ENCODE measurements at places on chromosomes 3 and 15. TPM values are rescaled to one million over a fixed set of nuclear protein-coding genes. Genes with fewer than 3 reads are reported as not detected.

DNA sequence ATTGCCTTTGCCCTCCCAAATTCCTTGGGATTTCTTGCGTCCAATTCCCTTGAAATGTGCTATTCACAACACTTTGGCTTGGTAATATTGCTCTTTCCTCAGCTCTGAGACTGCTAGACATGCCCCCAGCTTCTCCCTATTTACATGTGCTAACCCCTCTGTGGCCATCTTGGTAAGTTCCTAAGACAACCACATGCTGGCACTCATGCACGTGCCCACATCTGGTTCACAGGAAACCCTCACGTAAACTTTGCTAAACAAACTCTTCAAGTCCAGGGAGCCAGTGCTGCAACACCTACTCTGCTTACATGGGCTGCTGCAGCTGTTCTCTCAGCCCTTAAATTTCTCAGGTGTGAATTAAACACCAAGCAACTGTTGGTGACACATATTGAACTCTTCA lies 121.8 kb downstream of the ADAMTSL3 start:
- H3K27ac ChIP-seq: no peak overlapping the region
- DNase-seq: no peak
- no peaks in the 10 kb centered on the region for H3K36me3 ChIP-seq
- H3K27me3 ChIP-seq: peaks cover 1% of the 10 kb centered on the region
- no peak overlapping the region for H3K4me3 ChIP-seq

- H3K4me3 ChIP-seq: no peak overlapping the region
- no peaks in the 10 kb centered on the region for H3K4me1 ChIP-seq
- DNase-seq: no peak
Observed at GRCh38 chr15:64137226-64137833, 14.2 kb upstream of the SNX22 start.

GRCh38 chr3:32432711-32433530 lies 41.3 kb downstream of the CMTM7 start:
- H3K27me3 ChIP-seq: no peaks in the 10 kb centered on the region
- H3K36me3 ChIP-seq: no peaks in the 10 kb centered on the region
- no peak overlapping the region for H3K27ac ChIP-seq

DNA sequence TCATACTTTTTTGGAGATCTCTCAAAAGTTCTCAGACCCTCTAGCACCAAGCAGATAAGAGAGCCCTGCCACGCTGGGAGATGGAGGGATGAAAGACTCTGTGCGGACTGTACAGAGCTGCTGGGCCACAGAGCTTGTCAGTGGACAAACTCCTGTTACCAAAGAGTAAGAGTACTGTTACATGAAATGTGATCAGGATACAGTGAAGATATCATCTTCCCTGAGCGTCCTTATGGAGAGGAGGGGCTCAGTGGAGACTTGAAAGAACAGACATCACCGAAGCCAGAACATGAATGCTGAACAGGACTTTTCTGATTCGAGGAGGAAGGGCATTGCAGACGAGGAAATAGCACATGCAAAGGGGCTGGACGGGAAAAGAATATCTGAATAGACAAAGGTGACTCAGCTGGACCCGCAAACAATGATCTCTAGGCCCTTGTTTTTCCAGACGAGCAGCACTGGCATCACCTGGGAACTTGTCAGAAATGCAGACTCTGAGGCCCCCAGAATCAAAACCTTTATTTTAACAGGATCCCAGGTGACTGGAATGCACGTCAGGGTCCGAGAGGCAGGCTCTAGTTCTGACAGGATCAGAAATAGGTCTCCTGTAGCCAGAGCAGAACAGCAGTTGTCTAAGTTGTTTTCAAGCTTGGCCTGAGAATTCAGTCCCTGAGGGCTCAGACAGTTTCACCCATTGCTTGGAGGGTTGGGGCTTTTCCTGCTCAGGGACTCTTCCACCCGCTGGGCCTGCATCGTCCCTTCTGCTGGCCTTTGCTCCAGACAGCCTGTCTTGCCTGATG lies 277.9 kb downstream of the RPLP1 start:
- H3K27ac ChIP-seq: no peak overlapping the region
- no peaks in the 10 kb centered on the region for H3K4me1 ChIP-seq
- DNase-seq: no peak
- H3K36me3 ChIP-seq: no peaks in the 10 kb centered on the region

PLSCR5 gene
- not detected for total RNA-seq

P4HTM gene
- 29.4 TPM for total RNA-seq

RHCG gene
- not detected for total RNA-seq

SCN5A gene
- total RNA-seq: not detected
